ENCODE measurements at places on chromosomes 6 and 20.

DNA sequence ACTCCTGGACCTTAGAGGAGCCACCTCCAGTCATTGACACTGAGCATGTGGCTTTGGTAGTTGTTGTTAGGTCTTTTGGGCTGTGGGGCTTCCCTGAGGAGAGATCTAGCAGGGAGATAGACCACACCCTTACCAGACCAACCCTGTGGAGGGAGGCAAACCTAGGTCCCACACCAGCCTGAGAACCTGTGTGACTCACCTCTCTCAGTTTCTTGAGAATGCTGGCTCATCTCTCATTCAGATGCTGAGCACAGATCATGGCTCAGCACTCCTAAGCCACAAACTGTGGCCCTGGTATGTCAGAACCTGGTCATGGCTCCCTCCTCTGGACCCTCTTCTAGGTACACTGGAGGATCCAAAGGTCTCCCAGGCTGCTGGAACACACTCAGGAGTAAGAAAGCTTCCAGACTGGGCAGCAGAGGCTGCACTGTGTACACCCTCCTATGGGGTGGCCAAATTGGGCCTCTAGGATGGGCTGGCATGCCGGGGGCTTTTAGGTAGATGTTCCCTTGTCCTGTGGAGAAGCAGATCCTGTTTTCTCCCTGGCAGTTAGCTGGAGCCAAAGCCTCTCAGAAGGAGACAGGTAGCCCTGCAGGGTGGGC, 1294.5 kb downstream of the KHDRBS2 start:
- no peak for DNase-seq

- DNase-seq = no peak
Measured at GRCh38 chr6:71103641-71104040, 146.8 kb upstream of the B3GAT2 start.

DNA sequence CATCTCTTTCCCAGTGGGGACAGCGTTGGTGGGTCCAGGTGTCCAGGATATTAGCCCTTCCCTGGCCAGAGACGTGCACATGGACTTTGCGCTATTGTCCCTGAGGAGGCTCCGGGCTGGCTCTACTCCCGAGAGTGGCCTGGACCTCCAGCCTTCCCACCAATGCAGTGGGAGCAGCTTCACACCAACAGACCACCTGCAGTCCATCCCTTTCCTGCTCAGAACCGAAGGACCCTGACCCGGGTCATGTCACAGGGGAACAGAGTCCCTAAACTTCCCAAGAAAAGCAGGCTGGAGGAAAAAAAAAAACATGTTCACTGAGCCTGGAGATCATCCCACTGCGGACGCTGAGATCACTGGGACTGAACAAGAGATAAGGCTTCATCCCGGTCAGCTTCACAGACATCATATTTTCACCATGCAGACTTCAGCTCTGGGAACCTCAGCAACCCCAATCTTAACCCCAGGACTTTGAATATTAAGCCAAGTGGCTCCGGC, 18.3 kb downstream of the ZMYND8 start:
- DNase-seq = peak; percentile 75

DNA sequence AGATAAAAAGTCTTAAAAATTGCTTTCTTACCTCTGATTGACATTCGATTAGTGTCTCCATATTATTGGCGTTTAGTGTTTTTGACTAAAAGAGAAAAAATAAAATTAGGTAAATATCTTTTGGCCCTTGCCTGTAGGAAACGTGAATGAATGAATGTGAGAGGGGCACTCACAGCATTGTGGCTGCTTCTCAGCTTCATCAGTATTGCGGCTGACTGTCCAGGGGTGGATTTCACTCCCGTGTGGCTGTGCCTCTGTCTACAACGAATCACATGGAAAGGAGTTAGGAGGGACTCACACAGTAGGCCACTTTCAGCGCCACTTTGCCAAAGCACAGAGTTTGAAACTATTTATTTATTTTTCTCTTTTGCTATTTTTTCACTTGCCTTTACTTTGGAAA, 844 bp downstream of the TAGAP start:
- no peak for DNase-seq

- no peak for DNase-seq
Measured at GRCh38 chr20:63636752-63637628, 10.1 kb upstream of the GMEB2 start.

GRCh38 chr6:48744948-48745347, 634.0 kb upstream of the PTCHD4 start:
- DNase-seq = peak; percentile 59

DNA sequence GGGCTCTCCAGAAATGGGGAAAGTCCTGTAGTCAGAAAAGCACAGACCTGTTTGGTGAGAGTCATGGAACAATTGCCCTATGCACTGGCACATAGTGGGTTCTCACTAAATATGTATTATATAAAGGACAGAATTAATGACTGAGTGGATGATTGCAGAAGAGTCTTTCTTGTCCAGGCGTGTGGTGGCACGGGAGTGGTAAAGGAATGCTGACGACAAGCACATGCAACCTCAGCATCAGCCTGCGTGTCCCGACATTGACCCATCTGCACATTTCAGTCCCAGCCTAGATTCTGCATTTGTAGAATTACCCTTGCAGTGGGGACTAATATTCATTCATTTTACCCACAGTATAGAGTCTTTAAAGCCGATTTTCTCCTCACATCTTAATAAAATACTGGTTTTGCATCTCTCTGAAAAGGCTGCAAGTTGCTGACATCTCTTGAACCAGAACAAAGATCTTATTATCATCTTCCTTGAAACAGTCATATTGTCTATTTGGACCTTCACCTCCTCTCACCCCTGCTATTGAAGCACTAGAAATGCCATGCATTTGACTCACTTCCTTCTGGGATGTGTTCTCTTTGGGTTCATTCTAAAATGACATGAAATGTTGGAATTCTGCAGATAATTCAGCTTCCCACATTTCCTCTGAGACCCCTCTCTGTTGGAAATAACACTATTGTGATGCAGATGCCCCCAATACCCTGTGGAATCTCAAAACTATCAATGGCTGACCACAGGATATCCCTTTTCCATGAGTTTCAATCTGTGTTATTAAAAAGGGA, 883.6 kb upstream of the FLRT3 start:
- DNase-seq = peak; percentile 7

GRCh38 chr6:5059036-5059896, 25.9 kb upstream of the PPP1R3G start:
- no peak for DNase-seq
